ENCODE measurements at places on chromosomes 1 and 21. TPM values are rescaled to one million over a fixed set of nuclear protein-coding genes. Genes with fewer than 3 reads are reported as not detected.
A peak's percentile ranks its signal among the peaks of the same experiment; 100 is the strongest.

The LMX1A gene
- not detected for total RNA-seq

The RAD54L gene
- total RNA-seq = 61.8 TPM

- H3K27ac ChIP-seq = no peak overlapping the region
- peaks cover 12% of the 10 kb centered on the region for H3K27me3 ChIP-seq
- H3K36me3 ChIP-seq = no peaks in the 10 kb centered on the region
- H3K4me1 ChIP-seq = no peaks in the 10 kb centered on the region
Measured at GRCh38 chr1:88052167-88052566, 631.9 kb upstream of the PKN2 start.

DNA sequence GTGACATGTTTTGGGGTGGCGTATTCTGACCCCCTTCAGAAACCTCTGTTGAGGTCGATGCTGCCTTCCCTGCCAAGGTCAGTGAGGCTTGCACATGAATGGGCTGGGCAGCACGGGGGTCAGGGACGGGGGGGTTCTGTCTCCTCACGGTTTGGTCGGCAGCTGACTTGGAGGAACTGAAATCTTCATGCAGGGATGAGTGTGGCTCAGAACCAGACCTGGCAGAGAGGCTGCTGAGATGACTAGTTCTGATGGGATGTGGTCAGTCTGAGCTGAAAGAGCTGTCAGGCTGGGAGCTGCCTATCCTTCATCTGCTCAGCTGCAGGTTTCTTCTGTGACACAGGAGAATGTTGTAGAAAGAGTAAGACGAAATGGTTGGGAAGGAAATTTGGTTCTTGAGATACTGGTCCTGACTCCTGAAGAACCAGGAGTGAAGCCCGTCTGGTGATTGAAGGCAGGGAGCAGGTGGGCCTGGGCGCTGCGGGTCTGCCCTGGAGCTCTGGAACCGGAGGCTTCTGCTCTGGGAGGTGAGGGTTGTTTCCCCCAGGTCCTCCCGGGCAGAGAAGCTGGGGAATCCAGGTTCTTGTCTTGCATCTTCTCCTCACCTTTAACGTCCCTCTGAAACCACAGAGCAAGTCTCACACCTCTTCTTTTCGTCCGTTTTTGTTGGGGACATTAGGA is 3.3 kb downstream of the SLX9 start:
- peaks cover 36% of the 10 kb centered on the region for H3K4me1 ChIP-seq
- peaks cover 18% of the 10 kb centered on the region for H3K36me3 ChIP-seq
- no peak for DNase-seq
- H3K27me3 ChIP-seq = no peaks in the 10 kb centered on the region
- no peak overlapping the region for H3K4me3 ChIP-seq
- no peak overlapping the region for H3K27ac ChIP-seq

DNA sequence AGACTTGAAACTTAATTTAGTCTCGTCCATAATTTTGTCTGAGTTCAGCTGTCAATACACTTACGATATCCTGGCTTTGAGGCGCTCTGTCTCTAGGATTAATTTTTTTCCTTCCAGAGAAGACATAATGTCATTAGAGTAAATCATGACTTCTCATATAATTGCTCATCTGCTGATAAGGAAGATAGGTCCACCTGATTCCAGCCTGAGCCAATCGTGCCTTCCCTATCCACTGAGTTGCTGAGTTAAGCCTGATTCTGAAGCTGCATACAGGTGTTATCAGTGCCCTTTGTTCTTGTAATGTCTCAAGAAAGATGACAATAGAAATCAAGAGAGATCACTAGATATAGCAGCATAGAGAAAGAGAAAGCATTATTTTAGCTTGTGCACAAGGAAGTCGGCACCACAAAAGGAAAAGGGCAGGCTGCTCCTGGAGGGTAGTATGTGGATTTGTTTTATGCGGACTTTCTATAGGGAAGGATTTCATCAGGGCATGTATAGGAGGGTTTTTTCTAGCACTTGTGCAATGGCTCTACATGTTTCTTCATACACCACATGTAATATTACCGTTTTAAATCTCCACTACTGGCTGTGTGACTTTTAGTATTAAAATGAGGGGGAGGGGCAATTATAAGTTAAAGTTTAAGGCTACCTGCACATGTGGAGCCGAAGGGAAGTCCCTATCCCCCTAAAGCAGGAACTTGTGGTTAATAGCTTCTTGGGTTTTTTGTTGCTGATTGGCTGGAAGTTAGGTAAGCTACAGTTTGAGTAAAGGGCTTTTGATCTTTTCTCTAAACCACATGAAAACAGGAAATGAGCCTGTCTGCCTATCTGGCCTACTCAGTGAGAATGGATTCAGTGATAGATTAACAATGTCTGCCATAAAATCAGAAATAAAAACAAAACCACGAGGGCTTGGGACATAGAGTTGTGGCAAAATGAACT is 133.4 kb downstream of the PLPPR5 start:
- H3K27ac ChIP-seq = peak overlapping the region; percentile 91
- DNase-seq = peak; percentile 30
- H3K27me3 ChIP-seq = no peaks in the 10 kb centered on the region
- H3K4me1 ChIP-seq = peaks cover 17% of the 10 kb centered on the region
- peaks cover 39% of the 10 kb centered on the region for H3K36me3 ChIP-seq
